Stimulated activated CD4-positive, alpha-beta T cell treated with anti-CD3 and anti-CD28 coated beads, TNF-alpha, amount 100 ng/mL, for 24 hours (primary cell): ENCODE measurements at places on chromosomes 3 and 15.

DNA sequence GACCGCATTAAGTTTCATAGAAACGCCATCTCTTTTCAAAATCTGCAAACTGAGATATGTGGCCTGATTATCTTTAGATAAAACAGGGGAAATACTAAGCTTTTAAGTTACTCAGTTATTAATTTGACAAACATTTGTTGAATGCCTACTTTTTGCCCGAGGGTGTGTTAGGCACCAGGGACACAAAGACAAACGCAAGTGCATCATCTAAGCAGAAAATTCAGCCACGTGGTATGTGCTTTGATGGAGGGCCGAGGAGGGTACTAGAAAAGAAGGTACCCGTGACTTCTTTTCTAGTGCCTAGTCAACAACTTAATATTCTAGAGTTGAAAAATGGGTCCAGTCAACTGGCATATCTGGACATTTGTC, 594.3 kb downstream of the MAGI1 start:
- DNase-seq, result no peak

GRCh38 chr3:168847291-168847883, 751.7 kb upstream of the GOLIM4 start:
- DNase-seq, result no peak

GRCh38 chr3:183518491-183519251, 36.8 kb downstream of the KLHL6 start:
- no peak for DNase-seq

GRCh38 chr15:61275901-61276300, 46.8 kb upstream of the RORA start:
- DNase-seq, result no peak

DNA sequence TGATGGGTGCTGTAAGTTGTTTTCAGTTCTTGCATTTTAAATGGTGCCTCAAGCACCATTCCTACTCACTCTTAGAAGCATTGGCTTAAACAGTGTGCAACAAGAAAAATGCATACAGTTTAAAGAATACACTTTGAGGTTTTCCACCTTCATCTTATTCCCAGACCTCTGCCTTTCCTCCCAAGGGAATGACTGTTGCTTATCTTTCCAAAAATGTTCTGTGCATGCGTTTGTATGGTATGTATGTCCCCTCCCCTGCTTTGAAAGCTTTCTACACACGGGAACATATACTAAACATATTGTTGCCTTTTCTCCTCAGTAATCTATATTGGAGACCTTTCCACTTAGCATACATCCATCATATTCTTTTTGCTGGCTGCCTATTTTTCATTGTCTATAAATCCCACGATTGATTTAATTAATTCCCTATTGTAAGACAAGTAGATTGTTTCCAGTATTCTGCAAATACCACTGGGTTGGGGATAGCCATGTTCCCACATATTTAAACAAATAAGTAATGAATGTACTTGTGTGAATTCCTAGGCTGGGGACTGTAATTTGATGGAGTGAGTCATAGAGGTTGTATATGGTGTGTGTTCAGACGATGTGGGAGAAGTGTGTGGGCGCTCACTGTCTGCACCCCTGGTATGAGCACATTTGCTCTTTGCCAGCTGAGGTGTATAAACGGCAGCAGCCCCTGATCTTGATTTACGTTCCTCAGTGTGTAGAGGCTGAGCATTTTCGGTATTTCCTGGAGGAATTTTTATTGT, 5.8 kb downstream of the TRAK1 start:
- DNase-seq, result peak; percentile 13

GRCh38 chr3:73624017-73624820, 522 bp downstream of the PDZRN3 start:
- no peak for DNase-seq

- DNase-seq, result no peak
Observed at GRCh38 chr3:168540726-168541125, 445.0 kb upstream of the GOLIM4 start.

DNA sequence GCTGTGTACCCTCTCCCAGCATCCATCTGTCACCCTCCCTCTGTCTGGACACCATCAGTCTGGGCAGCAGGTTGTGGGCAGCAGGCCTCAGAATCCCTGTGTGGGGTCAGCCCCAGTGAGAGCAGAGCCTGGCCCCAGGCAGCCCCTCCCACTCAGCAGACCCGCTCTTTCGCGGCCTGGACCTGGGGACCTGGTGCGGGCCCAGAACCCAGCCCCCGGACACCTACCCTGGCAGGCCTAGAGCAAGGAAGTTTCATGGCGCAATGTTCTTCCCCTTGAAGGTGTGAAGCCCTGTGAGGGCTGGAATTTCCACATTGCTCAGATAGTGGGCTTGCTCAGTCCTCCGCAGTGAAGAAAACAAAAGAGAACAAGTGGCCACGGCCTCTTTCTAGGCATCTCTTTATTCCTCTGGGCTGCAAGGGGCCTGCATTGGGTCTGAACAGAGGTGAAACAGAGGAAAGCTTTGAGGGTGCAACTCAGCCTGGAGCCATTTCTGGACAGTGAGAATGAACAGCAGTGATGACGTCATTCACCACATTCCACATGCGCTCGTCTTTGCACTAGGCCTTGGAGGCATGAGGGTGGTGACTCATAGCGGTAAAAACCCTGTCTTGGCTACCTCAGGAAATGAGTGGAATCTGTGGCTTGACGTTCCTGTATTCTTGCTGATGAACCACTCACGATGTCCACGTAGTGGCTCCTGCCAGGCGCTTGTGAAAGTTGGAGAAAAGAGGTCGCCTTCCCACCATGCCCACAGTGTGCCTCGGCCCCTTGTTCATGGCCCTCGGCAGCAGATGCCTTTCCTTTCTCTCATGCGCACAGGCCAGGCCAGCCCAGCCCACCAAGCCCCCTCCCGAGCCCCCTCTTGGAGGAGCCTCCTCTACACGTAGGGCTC, 66.1 kb downstream of the SLC30A4 start:
- peak; percentile 51 for DNase-seq

GRCh38 chr15:78284758-78285157, 14.7 kb downstream of the SKIC8 start:
- no peak for DNase-seq

DNA sequence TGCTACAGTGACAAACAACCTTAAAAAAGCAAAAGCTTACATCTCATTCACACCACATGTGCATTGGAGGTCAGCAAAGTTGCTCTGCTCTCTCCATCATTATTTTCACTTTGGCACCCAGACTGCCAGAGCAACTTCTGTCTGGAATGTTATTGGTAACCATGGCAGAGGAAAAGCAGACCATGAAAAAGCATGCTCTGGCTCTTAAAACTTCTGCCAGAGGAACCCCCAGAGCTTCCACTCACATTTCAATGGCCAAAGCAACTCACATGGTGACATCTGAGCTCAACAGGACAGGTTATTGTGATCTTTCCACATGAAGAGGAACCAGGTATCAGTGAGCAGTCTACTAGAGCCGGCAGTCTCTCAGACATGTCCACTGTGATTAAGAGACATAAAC, 21.9 kb upstream of the FRMD5 start:
- no peak for DNase-seq

DNA sequence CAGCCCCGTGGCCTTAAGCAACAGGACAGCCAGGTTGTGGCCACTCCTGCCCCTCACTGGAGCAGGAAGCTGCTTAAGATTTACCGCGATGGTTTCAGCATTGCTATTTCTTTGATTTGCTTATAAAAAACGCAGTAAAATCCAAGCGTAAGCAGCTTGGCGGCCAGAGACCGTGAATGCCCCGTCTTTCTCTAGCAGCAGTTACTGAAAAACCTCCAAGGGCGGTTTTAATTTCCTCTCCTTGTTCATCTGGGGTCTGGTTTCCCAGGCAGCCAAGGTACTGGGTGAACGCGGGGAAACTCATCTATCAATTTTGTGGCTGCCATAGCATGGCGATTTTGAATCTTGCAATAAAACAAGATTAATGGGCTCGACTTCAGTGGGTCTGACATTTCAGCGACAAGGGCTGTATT, 130.3 kb downstream of the MINAR1 start:
- DNase-seq, result no peak

DNA sequence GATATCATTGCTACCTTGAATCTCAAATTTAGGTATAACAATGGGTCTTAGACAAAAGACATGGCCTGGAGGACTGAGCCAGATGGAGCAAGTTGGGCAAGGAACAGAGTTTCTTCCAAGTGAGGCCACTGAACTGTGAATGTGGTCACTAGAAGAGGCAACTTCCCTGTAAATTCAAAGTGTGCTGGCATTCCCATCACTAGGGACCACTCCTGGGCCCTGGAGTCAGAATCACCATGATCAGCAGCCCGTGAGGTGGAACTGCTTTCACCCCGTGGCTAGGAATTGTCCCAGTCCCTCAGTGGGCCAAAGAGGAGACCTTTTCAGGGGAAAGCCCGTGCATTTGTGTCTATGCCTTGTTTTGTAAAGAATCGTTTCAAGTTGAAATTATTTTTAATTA, 47.3 kb downstream of the HES1 start:
- no peak for DNase-seq

DNA sequence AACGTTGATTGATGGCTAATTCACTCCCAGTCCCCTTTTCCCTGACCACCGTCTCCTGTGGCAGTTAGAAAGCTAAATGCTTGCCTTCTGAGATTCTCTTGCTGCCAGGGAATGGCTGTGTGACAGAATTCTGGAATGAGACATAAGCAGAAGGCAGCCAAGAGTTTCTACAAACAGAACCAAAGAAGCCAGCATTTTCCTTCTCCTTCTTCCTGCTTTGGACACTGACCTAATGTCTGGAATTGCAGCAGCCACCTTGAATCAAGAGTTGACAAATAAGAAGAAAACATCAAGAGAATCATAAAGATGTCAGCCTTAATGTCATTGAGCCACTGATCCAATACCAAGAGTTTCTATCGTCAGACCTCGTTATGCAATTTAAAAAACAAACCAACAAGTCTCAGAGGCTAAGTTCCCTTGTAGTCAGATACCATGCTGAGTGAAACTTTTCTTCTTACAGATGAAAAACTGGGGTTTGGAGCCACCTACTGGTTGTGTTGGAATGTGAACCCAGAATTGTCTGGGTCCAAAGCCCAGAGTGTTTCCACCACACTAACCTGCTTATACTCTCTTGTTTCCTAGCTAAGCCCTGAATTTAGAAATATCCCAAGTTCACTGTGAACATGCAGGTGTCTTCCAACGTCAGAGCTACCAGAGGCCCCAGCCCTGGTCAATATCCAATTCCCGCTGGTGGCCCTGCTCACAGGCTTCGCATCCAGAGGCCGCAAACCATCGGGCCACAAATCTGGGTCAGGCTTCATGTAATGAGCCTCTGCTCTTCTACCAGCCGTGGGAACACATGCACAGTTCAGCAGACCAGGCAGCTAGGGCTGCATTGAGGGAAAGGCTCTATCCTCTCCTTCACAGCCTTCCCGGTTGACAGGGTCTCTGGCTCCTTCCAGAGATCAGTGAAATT, 42.5 kb downstream of the MCF2L2 start:
- peak; percentile 25 for DNase-seq

DNA sequence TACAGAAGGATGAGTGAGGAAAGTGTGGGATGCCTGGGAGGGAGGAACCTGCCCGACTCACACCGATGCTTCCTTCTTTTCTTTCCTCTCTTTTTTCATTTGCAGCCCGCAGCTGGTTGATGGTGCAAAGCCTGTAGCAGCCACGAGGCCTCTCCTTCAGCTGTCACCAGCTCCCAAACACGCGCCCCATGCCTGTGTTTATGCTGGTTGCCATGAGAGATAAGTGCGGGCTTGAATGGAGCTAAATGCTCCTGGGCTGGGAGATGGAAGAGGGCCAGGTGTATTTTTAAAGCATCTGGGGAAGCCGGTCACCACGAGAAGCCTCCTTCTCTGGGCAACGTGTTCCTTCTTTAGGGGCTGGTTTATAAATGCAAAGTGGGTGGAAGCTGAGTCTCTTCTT, 9.3 kb downstream of the COLQ start:
- DNase-seq, result no peak

DNA sequence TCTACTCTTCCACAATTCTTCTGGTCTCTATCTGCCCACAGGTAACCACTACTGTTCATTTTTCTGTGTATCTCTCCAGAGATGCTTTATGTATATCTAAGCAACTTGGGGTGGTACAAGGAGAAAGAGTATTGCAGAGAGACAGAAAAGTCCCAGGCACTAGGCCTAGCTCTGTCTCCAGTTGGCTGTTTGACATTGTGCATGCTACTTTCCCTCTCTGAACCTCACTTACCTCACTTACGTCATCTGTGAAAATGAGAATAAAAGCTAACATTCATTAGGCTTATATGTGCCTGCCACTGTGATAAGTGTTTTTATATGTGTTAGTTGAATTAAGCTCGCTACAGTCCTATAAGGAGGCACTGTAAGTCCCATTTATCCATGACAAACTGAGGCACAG, 76.7 kb upstream of the RNU6-1 start:
- no peak for DNase-seq

GRCh38 chr15:46304321-46304720, 669.5 kb downstream of the SQOR start:
- DNase-seq, result no peak

DNA sequence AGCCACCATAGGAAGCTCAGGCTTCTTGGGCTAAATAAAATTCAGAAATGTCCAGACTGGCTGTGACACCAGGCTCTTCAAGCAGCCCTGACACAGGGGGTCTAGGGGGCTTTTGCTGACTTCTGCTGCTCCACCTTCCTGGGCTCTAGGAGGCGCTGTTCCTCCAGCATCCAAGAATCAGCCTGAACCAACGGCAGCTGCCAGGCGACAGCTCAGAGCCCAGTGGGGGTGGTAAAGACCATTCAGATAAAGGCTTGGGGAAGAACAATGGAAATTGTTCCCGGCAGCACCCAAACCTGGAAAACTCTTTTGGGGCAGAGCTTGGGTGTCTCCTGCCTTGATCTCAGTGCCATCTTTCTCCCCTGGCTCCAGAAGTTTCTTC, 21.6 kb upstream of the PSTPIP1 start:
- DNase-seq, result peak; percentile 50

DNA sequence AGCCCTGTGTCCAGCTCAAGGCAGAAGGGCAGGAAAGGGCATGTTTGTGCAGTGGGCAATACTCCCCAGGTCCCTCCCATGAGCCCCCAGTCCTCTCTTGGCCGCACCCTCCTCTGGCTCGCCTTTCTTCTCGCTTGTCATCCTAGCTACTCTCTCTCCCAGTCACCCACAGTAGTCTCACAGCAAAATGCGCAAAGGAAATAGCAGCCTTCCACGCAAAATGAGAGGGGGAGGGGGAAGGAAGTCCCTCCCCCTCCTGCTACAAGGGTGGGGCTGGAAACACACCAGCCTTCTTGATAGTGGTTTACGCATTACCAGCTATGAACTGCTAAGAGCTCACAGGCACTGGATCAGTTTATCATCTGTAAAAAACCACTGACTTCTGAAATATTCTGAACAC, 83.8 kb downstream of the GADL1 start:
- DNase-seq, result no peak

DNA sequence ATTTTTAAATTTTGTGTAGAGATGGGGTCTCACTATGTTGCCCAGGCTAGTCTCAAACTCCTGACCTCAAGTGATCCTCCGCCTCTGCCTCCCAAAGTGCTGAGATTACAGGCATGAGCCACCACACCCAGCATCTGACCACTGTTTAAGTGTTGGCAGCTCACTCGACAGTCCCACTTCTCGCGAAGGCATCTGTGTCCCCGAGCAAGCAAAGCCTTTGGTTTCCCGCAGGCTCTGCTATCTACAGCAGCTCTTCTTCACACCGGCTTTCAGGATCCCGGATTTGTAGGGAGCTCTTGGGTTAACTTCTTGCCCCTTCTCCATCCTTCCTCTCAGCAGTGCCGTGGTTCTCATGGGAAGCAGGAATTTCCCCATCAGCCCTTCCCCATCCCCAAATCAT, 240.9 kb downstream of the VPS13C start:
- no peak for DNase-seq

- no peak for DNase-seq
Observed at GRCh38 chr15:70214941-70215635, 117.4 kb upstream of the TLE3 start.

GRCh38 chr3:39724233-39724846, 85.1 kb upstream of the MYRIP start:
- no peak for DNase-seq
